Breast epithelium (tissue), 4 donors: ENCODE measurements at places on chromosomes 7 and 10. TPM values are rescaled to one million over a fixed set of nuclear protein-coding genes. Genes with fewer than 3 reads are reported as not detected.

PRSS2 gene
- not detected for total RNA-seq

GRCh38 chr10:36380538-36380937 is 738.4 kb upstream of the FZD8 start:
- DNase-seq: no peak

- DNase-seq: peak; percentile 76
These were observed 293.7 kb downstream of the FZD1 start for GRCh38 chr7:91557789-91558404.

DNA sequence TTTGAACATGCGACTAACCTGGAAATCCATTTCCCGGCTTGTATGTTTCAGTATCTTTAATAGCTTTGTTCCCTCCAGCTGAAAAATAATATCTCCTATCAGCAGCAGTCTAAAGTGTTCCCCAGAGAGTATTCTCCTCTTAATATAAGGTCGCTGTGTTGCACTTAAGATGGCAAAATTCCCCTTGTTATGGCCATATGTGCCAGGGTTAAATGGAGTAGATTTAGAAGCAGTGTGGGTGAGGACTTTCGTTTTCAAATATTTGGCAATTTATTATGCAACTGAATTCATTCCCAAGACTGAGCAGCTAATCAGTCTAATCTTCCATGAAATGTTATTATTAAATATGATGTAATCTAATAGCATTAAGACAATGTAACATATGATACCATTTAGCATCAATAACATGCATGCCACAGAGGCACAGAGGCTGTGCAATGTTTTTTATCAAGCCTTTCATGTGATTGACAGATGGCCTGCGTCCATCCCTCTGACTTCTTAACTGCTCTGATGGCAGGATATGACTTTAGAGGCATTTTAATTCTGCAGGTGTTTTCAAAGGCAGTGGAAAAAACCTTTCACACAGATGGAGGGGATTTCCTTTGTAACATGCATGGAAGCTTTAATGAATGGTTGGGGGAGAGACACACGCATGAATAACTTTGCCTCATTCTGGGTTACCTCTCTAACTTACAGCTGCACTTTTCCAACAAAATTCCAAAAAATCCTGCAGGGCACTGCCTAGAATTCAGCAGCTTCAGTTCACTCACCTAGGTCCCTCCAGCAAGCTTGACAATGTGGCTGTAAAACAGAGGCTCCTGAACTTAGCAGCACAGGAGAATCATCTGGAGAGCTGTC is 55.1 kb upstream of the ZPBP start:
- no peak for DNase-seq

DNA sequence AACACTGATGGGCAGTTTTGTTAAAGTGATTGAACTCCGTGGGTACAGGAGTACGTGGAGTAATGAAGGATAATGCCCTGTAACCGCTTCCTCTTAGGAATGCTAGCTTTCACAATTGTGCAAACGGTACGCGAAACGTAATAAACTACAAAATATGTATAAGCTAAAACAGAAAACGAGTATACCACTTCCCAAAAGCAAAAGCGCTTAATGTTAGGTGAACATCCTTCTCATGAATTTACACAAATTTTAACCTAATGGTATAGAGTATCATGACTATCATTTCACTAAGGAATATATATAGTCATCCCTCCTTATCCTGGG is 395 bp upstream of the ZNF25 start:
- no peak for DNase-seq

- no peak for DNase-seq
These were observed 53.4 kb downstream of the MYL10 start for GRCh38 chr7:101575721-101576120.

DNA sequence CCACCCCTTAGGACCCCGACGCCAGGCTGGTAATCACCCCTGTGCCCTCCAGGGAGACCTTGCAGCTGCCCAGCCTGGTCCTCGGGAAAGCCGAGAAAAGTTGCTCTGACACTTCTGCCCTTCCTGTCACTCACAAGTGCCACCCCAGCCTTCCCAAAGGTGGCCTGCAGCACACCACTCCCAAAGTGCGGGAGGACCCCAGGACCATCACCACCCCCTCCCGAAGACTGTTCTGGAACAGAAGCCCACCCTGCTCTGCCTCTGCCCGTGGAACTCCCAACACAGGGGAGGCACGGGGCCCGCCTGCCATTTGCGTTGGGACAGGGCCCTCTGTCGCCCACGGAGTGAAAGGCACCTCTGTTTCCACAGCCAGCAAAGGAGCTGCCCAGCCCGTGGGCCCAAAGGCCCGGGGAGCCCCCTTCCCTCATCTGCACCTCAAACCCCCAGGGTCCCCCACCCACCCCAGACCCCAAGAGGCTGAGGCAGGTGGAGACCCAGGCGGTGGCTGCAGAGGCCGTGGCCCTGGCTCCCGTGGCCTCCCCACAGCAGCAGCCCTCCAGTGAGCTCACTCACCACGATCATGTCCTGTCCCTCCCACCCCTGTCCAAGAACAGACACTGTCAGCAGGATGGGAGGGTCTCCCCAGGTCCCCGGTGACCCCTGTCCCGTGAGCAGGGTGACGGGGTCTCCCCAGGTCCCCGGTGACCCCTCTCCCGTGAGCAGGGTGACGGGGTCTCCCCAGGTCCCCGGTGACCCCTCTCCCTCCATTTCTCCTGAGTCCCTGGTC is 47.8 kb upstream of the PPP2R2D start:
- DNase-seq: peak; percentile 40

- DNase-seq: no peak
These were observed 11.7 kb downstream of the PTPRE start for GRCh38 chr10:127918572-127918971.

- no peak for DNase-seq
These were observed 7.7 kb downstream of the PRTFDC1 start for GRCh38 chr10:24944512-24945255.

DNA sequence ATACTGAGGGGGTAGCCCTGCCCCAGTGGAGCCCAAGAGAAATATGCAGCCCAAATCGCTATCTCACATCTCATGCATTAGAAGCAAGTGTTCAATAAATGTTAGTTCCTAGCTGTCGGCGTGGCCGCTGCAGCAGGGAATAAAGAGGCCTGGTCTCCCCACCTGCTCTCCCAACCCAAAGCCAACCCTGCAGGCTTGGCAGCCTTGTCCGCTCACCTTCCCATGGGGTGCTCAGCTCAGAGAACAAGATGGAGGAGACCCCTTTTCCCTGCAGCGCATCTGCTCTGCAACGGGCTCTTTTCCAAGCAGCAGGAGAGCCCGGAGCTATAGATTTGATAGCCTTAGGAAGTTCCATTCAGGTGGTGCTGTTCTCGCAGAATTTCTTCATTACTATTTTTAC is 12.0 kb upstream of the DOCK1 start:
- no peak for DNase-seq

DNA sequence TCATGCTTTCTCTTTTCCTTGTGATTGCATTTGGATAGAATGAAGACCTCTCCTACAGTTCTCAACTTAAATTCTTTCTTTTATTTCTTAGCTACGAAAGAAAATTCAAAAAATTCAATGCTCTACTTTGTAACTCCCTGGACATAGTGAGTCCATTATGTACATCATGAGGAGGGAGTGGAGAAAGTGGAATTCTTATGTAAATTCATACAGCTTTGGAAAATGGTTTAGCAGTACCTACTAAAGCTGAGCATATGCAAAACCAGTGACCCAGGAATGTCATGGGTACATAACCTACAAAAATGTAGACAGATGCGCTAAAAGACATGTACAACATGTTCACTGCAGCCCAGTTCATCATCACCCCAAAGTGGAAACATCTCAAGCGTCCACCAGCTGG is 8.8 kb upstream of the PRKCQ start:
- DNase-seq: no peak
